Epithelial cell of prostate (primary cell): ENCODE measurements at places on chromosomes 12 and 14.

- no peak for DNase-seq
These were observed 82.0 kb downstream of the CATSPERB start for GRCh38 chr14:91649930-91650329.

- DNase-seq = no peak
These were observed 863.5 kb upstream of the MGAT4C start for GRCh38 chr12:87119713-87120112.

- no peak for DNase-seq
These were observed 35.0 kb downstream of the ZNF664 start for GRCh38 chr12:124007826-124008570.

GRCh38 chr14:72291908-72292688 is 359.9 kb downstream of the RGS6 start:
- DNase-seq = no peak

DNA sequence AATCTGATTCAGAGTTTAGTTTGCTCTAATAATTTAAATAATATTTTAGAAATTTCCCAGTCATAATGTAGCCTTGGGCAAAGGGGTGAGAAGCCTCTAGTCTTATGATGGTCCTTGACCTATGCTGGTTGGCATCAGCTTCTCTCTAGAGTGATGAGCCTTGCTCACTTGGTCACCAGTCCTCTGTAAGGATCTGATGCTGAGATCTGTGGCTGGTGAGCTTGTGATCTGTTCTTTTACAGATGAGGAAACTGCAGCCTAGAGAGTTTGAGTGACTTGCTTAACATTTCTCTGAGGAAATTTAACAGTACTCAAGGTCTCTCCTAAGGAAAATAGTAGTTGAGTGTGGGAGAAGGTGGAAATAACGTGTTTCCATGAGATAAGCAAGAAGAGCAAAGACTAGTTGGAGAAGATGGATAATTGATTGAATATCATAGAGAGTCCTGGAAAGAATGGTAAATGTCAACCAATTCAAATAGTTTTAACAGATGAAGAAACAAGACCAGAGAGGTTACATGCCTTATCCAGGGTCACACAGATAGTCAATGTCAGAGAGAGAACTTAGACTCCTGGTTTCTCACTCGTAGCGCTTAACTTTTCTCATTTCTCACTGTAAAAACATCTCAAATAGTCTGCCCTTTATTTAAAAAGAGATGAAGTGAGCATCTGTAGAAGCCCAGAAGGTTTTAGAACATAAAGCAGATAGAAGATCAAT is 89.7 kb upstream of the ETV6 start:
- DNase-seq = no peak

- DNase-seq = no peak
These were observed 111.3 kb upstream of the GARIN2 start for GRCh38 chr14:67077921-67078320.

- no peak for DNase-seq
These were observed 848.4 kb upstream of the FBXO33 start for GRCh38 chr14:40280652-40281051.

DNA sequence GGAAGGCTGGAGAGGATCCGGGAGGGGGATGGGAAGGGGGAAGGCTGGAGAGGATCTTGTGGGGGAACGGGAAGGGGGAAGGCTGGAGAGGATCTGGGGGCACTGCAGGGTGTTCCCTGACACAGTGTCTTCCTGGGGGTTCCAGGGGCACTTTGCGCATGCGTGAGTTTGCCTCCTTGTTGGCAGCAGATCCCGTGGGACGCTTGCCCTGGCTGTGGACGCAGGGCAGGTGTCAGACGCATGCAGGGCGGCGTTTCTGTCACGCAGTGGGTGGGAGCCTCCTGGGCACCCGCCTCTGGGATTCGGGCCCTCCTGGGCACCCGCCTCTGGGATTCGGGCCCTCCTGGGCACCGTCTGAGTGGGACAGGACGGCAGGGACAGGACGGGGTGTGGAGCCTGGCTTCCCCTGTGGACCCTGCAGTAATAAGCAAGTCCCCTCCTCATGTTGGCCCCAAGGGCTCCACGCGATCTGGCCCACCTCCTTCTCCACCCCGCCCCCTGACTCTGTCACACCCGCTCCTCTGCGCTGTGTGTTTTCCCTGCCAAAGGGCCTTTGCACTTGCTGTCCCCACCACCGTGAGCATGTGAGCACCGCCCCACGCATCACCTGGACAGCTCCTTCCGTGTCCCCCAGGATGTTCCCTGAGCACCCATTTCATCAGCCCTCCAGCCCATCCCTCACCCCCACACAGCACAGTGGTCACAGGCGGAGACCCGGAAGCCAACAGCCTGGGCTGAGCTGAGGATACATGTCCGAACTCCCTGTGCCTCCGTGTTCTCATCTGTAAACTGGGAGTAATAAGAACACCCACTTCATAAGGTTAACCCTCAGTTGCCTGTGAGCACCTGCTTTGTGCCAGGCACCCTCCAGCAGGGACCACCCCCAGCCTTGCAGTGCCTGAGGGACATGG is 4.4 kb downstream of the MMP17 start:
- DNase-seq = no peak

DNA sequence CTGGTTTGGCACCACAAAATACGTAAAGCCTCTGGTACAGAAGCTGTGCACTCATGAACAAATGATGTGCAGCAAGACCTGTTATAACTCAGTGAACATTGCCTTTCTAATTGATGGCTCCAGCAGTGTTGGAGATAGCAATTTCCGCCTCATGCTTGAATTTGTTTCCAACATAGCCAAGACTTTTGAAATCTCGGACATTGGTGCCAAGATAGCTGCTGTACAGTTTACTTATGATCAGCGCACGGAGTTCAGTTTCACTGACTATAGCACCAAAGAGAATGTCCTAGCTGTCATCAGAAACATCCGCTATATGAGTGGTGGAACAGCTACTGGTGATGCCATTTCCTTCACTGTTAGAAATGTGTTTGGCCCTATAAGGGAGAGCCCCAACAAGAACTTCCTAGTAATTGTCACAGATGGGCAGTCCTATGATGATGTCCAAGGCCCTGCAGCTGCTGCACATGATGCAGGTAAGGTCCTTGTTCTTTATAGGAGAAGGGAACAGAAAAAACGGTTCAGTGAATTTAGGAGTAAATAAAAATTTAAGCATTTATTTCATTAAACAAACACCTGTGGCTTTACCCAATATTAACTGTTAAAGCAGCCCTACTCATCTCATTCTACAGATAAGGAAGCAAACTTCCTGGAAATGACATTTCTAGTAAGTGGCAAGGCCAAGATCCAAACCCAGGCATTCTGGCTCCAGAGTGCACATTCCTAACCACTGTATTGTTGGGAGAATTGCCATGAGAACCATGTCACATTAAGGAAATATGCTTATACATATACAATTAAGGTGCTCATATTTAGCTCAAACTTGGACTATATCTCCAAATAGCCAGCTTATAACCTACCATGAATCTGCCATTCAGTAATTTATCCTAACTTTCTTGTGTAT is 11.7 kb downstream of the COCH start:
- no peak for DNase-seq

GRCh38 chr12:55626154-55626553 is 10.5 kb upstream of the OR10P1 start:
- DNase-seq = no peak

GRCh38 chr14:64225151-64225757 is 68.9 kb downstream of the ESR2 start:
- DNase-seq = no peak

DNA sequence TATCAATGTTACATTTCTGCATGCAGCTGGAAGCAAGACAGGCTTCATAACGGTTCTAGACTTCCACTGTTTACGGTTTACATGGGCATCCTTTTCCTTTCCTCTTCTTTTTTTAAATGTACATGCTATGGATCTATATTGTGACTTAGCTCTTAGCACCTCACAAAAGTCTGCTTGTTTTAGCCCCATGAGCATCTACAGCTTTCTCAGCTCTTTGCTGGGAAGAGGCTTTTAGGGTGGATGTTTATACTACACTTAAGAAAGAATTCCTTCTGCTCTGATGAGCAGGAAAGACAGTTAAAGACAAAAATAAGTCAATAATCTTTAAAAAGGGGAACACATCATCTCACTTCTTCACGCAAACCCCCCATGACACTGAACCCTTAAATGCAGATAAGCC is 51.4 kb downstream of the KICS2 start:
- DNase-seq = no peak

- no peak for DNase-seq
These were observed 26.0 kb downstream of the MAPK1IP1L start for GRCh38 chr14:55077170-55078151.

DNA sequence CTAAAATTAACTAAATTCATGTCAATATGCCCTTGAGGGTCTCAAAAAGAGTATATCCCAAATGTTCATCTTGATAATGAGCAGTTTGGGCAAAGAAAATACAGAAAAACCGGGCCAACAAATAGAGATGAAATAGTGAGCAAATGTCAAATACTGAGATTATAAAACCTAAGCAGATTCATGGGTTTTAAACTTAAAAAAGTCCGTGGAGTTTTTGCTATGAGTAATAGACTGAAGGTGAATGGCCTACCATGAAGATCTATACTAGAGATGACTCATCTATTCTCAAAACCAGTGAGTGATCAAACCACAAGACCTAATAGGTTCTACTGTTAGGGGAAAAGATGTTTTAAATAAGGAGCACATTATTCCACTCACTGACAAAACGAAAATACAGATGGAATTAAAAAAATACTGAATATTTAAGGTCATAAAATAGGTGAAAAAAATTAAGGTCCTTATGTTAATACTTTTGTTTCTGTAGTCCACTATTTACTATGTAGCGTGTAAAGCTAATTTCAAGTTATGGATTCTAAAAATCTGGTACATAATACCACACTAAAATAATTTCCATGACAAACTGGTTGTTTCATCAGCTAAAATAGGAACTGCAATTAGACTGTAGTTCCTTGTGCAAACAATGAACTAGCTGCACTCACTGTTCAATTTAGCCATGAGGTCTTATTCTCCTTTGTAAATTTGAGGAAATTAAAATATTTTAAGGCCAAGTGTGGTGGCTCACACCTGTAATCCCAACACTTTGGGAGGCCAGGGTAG is 5.0 kb downstream of the HNRNPC start:
- DNase-seq = peak; percentile 33

DNA sequence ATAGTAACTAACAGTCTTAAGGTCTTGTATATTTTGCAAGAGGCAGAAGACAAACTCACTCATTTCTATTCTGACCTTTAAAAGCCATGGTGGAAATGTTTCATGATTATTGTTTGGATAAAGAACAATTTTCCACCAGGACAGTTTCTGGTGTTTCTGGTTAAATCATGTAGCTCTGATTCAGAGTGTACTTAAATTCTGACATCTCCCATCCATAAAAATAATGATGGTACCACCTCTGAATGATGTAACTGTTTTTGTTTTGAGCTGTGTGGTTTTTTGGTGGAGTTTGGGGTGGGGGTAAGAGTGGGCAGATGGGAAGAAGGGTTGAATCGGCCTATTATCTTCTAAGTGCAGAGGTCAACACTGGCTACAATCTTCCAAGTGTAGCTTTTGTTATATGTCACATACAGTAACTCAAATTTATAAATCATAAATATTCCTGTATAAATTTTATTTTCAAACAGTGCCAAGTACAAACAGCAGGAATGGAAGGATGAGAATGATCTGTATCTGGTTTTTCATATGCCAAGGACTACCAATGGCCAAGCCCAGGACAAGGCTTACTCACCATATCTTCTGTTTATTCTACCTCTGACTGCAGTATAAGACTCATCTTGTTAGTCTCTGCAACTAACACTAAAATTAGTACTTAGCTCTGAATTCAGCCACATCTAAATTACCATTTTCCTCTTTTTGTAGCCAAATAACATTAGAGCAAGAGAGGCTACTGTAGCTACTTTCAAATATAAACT is 108.7 kb downstream of the BCAT1 start:
- no peak for DNase-seq
